ENCODE measurements at places on chromosomes 11 and 22.

- DNase-seq = peak; percentile 70
Observed at GRCh38 chr11:75388386-75389275, 10.7 kb upstream of the RPS3 start.

GRCh38 chr11:115996125-115996807, 492.1 kb upstream of the CADM1 start:
- DNase-seq = no peak

DNA sequence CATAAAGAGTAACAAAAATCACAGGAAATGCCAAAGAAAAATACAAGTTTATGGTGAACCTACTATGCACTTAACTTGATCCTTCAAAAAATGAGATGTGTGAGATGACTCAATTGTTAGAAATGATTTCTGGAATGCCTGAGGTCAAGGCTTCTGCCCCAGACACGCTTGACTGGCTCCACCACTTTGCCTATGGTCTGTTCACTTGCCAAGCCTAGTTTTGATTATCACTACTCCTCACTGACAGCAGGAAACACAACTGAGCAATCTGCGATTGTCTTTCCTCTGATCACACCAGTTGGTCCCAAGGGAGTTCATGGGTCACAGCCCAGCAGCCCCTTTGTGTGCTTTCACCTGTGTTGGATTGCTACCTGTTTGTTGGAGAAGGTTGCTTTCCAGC, 20.6 kb upstream of the PRDM10 start:
- no peak for DNase-seq

DNA sequence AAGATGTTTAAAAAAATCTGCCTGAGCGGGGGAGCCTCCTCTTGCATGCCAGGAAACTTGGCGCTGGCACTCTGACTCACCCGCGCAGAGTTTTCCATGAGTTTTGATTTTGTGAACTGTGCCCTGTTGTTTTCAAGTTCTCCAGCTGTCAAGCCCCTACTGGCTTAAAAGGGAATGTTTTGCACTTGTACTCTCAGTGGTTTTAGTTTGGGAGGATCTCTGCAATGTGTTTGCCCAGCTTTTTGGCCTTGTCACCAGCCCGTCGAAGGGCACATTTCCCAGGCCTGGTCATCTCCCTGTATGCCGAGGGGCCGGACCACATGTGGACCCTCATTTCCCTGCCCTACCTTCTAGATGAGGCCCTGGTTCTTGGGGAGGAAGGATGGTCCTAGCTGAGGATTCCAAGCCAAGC, 12.2 kb downstream of the MRGPRF start:
- no peak for DNase-seq

GRCh38 chr22:44838316-44839016, 86.1 kb downstream of the ARHGAP8 start:
- DNase-seq = no peak

DNA sequence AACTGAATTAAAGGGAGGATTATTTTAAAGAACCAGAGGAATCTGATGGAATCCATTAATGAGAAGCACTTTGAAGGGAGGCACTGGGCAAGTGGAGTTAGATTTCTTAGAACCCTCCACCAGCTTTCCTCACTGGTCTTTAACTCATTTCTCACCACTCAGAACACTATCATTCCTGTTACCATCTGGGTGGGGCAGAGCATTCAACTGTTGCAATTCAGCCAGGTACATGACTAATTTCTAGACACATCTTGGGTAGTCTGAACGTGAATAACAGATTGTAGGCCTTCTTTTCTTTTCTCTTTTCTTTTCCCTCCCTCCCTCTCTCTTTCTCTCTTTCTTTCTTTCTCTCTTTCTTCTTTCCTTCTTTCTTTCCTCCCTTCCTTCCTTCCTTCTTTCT, 15.5 kb upstream of the MMP1 start:
- DNase-seq = no peak

- no peak for DNase-seq
Observed at GRCh38 chr11:131324921-131325570, 45.4 kb upstream of the NTM start.

DNA sequence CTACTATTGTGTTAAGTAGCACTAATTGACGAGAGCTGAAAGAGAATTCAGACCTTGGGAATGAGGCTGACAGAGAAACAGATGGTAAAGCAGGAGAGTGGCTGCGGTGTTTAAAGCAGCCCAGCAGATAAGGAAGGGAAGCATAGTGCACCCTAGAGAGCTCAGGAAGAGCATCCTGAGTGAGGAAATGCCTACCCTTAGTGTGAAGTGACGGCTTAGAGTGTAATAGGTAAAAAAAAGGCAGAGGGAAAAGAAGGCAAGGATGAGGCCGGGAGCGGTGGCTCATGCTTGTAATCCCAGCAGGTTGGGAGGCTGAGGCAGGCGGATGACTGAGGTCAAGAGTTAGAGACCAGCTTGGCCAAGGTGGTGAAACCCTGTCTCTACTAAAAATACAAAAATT, 22.4 kb upstream of the ETS1 start:
- DNase-seq = no peak

GRCh38 chr11:541433-541885, 4.1 kb downstream of the LRRC56 start:
- DNase-seq = no peak

- no peak for DNase-seq
Observed at GRCh38 chr22:27206374-27207133, 549.2 kb downstream of the MIAT start.

DNA sequence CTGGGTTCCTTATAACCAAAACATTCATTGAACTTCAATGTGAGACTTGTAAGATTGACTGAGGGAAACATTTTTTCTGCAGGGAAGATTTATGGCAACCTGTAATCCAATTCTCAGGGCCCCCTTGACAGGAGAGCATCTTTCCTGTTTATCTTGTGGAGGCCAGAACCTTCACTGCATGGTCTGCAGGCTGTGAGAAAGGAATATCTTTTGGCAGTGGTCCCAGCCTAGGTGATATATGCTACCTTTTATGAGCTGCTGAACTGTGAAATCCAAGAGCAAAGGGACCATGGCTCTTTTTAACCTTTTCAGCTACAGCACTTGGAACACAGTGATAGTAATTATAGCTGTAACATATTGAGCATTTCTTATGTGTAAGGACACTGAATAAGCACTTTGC, 590.2 kb upstream of the B3GAT1 start:
- DNase-seq = no peak

DNA sequence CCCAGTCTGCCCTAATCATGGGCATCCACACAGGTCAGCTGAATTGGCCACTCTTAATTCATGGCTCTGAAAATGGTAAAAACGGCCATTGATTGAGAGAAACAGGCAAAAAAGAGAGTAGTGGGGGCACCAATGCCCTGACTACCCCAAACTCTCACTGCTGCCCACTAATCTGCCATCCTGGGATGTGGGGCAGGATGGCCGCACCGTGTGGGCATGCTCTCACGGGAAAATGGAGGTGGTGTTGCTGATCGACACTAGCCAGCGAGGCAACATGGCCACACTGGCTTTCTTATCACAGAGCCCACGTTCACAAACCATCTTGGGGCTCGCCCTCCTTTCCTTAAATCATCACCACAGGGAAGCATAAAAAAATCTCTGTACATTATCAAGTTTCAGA, 11.2 kb upstream of the TUB start:
- no peak for DNase-seq

GRCh38 chr22:23522623-23523251, 57.4 kb downstream of the IGLL1 start:
- no peak for DNase-seq

GRCh38 chr11:65216830-65217229, 35.1 kb downstream of the CAPN1 start:
- no peak for DNase-seq

- no peak for DNase-seq
Observed at GRCh38 chr11:106424111-106424510, 346.6 kb downstream of the AASDHPPT start.

GRCh38 chr11:121435551-121436511, 16.3 kb upstream of the SORL1 start:
- no peak for DNase-seq

- no peak for DNase-seq
Observed at GRCh38 chr11:1201395-1202153, 21.3 kb upstream of the MUC5B start.

DNA sequence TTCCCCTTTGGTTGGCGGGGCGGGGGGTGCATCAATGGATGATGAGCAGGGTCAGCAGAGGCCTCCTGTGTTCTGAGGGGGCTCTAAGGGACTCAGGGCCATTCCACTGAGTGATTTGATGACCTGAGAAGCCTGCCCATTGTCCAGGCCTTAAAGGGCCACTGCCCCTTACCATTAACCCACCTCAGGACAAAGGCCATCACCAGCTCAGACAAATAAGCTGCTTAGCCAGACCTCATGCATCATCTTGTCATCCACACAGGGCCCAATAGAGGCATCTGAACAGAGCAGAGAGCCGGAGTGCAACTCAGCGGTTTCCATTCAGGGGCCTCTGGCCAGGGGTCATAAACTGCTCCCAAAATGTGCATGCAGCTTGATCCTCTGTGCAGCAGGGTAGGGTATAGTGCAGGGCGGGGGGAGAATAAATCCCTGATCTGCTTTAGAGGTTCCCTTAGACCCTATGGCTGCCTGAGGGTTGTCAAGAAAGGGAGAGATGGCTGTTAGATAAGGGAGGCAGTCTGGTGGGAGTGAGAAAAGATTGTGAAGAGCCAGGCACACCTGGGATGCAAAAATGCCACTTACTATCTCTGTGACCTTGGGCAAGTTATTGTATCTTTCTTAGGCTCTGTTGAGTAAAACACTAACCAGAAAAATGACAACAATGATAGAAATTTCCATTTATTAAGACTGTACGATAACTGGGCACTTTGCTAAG, 375.5 kb upstream of the NARS2 start:
- DNase-seq = no peak
